Vagina (tissue), 2 donors: ENCODE measurements at places on chromosomes 1 and 21.

- DNase-seq: no peak
These were observed 10.7 kb downstream of the CDC7 start for GRCh38 chr1:91511386-91511785.

DNA sequence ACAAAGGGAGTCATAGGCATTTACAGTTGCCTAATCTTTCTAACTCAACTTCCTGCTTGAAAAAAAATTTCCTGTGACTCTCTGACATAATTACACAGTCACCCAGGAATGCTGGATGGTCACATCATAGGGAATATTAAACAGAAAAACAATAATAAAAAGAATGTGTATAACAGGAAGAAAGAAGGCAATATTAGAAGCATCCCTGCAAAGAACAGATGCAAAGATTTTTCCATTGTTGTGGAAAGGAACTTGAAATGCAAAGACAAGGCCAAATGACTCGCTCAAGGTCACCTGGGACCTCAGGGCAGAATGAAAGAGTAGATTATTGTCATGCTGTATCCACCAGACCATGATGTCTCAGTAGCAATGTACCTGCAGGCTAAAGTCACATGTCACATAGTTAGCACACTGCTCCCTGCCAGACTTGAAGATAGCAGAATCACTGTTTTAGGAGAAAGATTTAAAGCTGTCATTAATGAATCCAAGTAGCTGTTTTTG is 184.3 kb downstream of the CYYR1 start:
- no peak for DNase-seq

DNA sequence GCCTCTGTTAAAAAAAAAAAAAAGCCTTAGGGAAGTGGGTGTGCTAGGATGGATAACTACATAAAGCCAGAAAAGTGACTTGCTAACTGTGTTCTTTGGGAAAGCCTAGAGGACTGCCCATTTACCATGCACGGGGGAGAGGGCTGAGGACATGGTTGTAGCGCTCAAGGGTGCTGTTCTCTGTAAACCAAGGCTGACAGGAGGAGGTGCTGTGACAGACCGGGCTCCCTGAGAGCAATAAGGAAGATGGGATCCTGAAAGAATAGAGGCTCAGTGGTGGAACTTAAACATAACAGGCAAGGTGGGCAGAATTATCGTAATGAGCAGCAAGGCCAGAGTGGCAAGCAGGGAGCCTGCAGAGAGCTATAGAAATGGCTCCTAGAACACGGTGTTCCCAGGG is 98.5 kb upstream of the DISP3 start:
- no peak for DNase-seq

DNA sequence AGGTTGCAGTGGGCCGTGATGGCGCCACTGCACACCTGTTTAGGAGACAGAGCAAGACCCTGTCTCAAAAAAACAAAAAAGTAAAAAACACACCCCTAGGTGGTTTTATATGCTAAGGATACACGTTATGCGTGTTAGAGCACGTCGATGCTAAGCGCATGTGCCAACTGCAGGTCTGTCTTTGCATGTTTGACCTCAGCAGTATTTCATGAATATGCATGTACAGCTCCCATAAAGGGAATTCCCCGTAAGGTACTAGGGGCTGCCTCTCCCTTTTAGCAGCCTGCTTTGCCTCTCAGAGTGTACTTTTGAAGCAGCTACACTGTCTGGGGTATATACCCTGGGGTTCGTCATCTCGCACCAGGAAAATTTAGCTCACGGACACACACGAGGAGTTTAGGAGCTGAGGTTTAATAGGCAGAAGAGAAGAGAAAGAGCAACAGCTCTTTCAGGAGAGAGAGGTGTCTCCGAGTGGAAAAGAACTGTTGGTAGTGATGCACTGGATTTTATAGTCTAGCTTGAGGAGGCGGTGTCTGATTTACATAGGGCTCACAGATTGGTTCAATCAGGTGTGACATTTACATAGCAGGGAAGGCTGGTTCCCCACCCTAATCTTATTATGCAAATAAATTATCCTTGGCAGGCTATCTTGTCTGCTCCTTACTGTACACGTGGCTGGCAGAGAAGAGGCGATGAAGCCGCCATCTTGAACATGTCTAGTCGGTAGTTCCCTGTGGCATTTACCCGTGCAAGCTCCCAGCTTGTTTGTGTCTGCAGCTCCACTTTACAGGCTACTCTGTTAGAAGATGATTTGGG is 4.2 kb upstream of the OTUD3 start:
- no peak for DNase-seq

DNA sequence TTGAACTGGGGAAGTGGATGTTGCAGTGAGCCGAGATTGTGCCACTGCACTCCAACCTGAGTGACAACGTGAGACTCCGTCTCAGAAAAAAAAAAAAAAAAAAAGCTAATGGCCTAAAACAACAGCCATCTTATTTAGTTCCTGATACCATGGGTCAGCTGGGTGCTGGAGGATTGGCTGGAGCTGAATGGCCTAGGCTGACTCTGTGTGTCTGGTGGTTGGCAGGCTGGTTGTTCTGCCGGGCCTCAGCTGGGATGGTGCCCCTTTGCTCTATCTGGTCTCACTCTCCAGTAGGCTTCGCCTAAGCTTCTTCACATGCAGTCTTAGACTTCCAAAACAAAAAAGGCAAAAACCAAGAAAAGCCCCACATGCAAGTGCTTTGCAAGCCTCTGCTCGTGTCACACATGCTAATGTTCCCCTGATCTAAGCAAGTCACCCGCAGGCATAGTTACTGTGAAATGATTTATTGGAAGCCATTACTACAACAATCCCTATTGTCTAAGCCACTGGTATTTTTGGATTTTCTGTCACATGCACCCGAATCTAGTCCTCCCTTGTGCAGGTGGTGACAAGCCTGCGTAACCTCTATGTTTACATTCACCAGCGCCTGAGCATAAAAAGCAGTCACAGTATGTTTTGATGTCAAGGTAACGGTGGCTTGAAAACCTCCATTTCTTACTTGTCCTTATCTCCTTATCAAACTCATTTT is 39.6 kb upstream of the KANK4 start:
- no peak for DNase-seq

- no peak for DNase-seq
These were observed 42.4 kb downstream of the ATP6V1G3 start for GRCh38 chr1:198498103-198498385.

DNA sequence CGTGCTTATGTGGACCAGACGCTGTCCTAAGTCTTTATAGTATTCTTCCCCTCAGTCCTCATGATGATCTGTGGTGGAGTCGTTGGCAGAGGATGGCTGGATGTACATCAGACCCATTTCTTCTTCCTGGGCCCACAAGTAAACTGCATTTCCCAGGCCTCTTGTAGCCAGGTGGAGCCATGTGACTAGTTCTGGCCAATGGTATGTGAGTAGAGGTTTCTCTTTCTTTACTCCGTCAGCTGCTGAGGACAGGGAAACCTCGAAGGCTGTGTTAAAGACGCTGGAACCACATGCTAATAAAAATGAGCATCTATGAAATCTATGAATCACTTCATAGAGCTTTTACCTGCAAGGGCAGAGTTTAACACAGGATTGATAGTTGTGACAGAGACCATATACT is 18.7 kb upstream of the ZNF362 start:
- no peak for DNase-seq

DNA sequence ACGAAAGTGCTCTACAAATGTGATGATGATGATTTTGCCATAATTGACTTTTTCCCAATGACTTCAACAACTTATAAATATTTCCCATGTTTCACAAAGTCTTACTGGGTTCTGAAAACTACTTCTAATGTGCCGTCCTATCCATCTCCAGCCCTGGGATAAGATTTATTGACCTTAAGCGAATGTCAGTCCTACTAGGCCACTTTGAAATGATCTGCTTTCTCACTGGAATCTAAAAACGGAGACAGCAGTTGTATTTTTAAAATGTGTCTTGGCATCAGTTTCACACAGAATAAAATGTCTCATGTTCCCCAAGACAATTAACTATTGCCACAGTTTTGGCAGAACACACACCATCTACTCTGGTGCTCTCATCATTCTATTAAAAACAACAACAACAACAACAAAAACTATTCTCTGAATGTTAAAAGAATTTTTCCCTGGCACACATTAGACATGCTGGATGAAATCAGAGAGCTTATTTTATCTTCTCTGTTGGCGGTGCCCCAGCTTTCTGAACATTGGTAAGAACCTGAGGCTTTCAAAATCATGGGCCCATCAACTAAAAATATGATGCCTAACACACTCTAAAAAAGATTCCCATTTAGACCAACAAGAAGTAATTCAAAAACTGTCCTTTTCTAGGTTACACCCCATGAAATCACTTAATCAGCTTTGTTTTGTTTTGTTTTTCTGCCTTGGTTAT is 23.1 kb upstream of the DNASE2B start:
- DNase-seq: no peak

GRCh38 chr1:1307261-1307922 is 338 bp downstream of the ACAP3 start:
- no peak for DNase-seq

GRCh38 chr1:207315435-207315834 is 6.0 kb upstream of the CD55 start:
- DNase-seq: no peak

- no peak for DNase-seq
These were observed 17.7 kb upstream of the PROK1 start for GRCh38 chr1:110433213-110433612.

DNA sequence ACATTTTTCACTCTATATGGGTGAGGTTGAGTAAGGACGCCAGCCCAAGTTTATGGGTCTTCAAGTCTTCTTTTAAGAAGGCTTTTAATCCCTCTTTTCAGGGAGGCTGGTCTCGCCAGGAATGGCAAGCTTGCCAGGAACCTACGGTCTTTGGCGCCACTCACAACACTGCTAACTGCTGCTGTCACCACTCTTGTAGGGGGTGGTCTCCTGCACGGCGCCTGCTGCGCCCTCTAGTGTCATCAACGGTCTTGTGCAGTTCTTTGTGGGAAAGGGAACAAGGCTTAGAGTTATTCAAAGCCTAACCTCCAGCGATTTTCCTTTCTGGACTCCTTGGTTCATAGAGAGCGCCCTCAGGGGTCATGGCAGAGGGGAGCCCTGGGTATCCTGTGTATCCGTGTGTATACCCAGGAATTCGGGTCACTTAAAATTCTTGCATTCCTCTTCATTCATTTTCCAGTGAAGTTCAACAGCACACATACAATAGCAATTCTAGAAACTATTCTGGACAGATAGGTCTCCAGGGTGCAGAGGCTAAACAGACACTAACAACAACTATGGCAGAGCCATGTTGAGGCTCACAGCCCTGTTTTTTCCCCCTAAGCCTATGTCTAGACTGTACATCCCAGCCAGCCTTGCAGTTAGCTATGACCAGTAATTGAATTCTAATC is 392.8 kb upstream of the CAMK1G start:
- DNase-seq: no peak

DNA sequence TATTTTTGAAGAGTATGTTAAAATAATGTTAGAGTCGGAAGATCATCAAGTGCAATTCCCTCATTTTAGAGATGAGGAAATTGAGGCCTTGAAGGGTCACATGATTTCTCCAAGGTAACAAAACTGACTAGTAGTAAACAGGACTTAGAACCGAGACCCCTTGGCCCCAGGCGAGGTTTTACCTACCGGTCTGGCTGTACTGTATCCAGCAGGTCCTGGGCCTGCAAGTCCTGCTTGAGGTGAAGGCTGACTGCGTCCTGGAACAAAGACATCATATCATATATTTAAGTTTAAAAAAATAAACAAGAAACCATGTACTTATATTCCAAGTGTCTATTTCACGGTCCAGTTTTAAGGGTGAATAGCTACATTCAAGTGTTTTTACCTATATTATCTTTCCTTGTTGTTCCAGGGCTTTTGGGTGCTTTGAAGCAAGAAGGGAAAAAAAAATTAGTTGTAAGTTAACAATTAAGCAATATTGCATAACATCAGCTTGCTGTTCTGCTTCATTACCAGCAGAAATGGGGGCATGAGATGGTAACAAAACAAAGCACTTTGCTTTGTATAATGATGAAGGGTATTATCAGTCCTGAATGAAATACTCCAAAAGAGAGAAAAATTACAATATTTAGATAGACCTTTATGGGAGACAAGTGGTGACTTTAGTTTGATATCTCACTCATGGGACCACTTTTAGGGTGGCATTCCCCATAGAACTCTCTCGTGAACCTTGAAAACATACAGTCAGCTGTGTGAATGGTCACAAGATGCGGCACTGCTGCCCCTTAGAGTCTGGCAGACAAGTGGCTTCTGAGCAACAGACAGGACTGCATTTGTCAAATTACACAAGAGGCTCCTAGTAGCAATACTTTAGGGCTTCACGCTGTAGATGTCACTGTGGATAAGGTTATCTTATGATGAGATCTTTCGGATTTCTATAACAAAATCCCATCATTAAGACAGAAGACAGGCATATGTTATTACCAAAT is 29.8 kb upstream of the CFAP298 start:
- no peak for DNase-seq

- DNase-seq: no peak
These were observed 4.2 kb downstream of the SPATA46 start for GRCh38 chr1:162372159-162373071.

DNA sequence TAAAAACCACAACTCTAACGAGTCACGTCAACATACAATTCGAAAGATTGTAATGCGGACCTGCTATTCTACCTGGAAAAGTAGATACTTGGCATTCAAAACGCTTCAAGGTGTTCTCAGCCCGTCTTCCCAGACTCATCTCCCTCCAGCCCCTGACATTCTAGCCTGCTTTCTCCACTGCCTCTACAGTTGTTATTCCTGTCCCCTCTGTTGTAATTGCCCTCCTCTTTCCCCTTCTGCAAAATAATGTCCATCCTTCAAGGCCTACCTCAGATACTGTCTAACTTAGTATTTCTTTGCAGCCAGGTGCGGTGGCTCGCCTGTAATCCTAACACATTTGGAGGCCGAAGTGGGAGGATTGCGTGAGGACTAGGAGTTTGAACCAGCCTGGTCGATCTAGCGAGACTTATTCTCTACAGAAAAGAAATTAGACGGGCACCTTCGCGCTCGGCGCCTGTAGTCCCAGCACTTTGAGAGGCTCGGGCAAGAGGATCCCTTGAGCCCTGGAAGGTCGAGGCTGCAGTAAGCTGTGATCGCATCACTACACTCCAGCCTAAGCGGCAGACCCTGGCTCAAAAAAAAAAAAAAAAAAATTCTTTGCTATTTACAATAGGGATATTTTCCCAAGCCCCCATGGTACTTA is 756 bp upstream of the RBM34 start:
- DNase-seq: no peak

DNA sequence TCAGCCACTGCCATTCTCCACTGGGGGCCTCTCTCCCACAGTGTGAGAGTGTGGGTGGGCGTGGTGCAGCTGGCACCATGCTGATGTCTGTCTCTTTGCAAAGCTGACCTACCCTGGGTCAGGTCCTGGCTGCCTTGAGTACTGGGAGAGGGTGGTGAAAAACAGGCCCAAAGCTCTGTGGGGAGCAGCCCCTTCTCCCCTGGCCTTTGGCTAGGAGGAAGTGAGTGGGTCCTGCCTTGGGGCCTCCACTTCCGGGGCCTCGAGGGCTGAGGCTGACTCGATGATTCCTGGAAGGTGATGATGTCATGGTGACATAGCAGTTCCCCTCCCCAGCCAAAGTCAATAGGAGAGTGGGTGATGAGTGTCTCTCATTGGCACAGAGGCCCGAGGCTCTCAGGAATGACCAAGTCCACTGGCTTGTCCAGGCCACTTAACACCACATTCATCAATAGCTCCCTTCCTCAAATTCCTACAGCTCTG is 53.0 kb downstream of the IER5 start:
- DNase-seq: no peak

GRCh38 chr1:161505686-161506085 is 429 bp downstream of the FCGR2A start:
- DNase-seq: no peak
